ENCODE measurements at places on chromosomes 7 and 10.

GRCh38 chr10:34907743-34908430, 92.8 kb upstream of the PARD3 start:
- DNase-seq = no peak

GRCh38 chr10:11678074-11678793, 63.9 kb upstream of the ECHDC3 start:
- no peak for DNase-seq

GRCh38 chr7:72403458-72404076, 8.6 kb downstream of the CALN1 start:
- DNase-seq = no peak

DNA sequence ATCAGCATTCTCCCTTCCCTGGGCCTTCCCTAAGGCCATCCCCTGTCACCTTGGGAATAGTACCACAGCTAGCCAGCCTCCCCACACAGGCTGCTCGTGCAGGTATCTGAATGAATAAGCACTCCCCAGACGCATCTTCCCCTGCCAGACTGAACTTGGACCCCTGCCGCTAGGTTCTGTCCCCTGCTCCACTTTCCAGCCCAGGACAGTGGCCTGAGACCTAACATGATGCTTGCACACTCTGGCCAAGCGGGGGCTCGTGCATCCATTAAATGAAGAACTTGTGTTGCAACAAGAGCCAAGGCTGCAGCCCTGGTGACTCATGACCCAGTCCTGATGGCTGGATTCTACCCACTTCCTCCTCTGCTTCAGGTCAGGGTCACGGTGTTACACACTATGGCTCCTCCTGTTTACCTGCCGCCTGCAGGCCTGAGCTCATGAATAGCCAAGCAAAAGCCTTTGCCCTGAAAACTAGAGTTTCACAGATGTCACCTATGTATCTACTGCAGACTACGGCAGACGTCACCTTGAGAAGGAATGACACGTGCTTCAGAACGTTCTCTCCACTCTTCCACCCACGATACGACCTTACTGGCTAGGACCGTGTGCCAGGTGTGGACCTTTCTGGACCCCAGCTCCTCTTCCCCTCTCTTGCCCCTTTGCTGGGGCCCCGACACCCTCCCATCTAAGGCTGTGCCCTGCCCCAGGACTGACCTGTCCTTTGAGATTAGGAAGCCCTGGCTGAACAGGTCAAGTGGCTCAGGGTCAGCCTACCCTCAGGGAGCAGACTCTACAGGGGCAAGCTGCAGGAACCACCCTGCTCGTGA, 6.5 kb downstream of the ASB13 start:
- no peak for DNase-seq

DNA sequence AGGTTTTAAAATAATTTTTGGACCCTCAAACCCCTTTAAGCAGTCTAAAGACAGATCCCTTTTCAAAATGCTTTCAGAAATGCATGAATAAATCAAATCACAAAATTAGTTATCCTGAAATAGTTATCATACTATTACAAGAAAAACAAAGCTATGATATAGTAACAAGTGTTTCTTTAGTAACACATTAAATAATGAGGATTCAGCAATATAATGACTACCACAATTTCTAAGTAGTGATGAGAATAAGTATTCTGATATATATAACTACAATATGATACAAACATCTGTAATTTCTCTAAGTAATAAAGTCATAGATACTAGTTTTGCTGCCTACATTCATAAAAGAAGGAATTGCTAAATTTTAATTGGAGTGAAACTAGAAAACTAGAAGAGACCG, 53.0 kb upstream of the TMEM168 start:
- no peak for DNase-seq

DNA sequence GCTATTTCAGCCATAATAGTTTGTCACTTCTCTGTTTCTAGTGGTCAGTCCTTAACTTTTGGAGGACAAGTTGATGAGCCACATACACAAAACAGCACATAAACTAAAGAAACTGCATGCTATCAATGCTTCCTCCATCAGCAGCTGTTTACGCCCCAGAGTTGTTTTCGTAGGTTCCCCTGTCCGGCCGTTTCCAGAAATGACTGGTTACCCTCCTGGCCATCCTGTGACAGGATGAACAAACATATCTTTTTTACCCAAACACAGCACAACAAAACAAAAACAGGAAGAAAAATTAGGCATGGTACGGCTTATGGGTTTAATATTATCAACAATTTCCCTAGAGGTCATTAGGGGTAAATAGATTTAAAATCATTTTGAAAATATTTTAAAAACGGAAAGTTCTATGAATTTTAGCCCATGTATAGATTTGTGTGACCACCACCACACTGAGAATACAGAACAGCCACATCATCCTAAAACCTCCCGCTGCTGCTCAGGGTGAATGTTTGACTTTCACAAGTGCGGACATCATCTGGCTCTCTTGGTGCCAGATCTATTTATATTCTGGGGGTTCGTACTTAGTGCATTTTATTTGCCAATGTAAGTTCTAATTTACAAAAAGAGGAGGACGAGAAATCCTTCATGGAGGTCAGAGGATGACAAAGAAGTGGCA, 74.8 kb downstream of the HIPK2 start:
- DNase-seq = no peak

DNA sequence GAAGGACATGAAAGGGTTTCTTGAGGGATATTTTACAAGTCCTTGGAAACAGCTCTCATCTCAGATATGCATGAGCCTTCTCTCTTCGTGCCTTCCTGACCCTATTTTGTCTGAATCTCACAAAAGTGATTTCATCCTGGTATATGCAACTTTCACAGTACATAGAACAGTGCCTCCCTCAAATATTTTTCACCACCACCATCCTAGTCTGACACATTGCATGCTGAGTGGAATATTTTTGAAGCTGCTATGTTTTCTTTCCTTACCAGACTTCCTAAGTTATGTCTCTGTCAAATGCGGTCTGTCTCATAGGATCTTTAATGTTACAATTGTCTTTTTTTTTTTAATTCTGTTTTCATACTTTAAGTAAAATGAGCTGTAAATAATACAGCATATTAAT, 673.3 kb upstream of the LRRN3 start:
- DNase-seq = no peak

Data from NCI-H2107 (cell line).